ENCODE measurements at places on chromosomes 16 and 17.

DNA sequence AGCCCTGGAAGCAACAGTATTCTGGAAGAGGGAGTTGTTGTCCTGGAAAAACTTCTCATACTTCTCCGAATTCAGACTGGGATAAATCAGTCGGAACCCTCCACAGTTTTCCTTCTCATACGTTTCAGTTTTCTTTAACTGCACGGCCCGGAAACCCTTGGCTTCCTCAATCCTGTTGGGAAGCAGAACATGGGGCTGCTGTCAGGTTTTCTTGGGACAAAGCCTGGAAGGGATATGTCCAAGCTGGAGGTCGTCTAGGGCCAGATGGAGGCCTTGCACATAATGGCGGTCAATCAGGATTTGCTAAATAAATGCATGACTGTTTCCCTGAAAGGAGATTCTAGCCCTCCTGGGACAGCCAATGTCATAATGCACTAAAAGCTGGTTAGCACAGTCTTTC is 29.2 kb downstream of the TTLL6 start:
- DNase-seq, result no peak

GRCh38 chr17:18093616-18094408 is 6.1 kb downstream of the DRG2 start:
- peak; percentile 52 for DNase-seq

- DNase-seq, result no peak
Observed at GRCh38 chr17:50688245-50688644, 19.5 kb downstream of the ANKRD40 start.

GRCh38 chr16:11972128-11972527 is 4.4 kb upstream of the SNX29 start:
- DNase-seq, result peak; percentile 33

DNA sequence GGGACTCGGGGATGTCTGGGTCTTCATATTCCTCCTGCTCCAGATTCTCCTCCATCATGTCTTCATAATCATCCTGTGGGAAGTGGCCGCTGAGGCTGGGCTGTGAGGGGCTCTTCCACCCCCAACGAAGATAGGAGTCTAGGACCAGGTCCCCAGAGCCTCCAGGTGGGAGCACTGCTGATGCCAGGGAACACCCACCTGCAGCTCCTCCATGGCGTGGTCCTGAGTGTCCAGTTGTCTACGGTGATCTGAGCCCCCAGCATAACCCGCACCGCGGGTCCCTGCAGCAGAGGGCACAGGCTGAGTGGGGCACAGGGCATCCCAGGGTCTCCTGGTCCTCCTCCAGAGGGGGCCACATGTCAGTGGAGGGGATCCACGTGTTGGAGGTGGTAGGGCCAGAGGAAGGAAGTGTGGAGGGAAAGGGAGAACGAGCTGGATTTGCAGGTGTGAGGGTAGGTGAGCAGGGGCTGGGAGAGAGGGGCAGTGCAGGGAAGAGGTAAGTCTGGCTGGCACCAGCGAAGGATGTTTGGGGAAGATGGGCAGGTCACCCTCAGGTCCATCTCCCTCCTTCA is 5.2 kb downstream of the SLC4A1 start:
- no peak for DNase-seq

DNA sequence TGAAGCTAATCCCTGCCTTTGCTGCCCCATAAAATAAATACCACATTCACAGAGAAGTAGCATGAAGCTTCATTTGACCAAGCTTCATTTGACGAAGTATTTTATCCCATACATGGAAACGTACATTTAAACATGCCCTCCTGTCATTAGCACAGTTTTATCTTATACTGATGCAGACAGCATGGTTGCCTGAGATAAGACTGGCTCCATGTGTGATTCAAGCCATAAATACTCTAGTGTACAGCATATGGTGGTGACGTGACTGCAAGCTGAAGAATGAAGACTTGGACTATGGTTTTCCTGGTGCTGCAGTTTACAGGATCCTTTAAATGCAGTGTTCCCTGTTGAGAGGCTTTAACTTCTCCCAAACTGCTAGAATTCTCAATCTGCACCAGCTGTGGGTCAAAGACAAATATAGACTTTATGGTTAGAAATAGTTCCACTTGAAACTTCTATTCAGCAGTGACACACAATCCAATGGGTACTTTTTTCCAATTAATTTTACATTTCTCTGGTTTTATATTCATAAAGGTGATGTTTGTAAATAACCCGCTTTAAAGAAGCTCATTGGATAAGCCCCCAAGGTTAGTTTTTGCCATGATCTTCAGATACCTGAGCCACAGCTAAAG is 64.9 kb downstream of the CYB561 start:
- no peak for DNase-seq

DNA sequence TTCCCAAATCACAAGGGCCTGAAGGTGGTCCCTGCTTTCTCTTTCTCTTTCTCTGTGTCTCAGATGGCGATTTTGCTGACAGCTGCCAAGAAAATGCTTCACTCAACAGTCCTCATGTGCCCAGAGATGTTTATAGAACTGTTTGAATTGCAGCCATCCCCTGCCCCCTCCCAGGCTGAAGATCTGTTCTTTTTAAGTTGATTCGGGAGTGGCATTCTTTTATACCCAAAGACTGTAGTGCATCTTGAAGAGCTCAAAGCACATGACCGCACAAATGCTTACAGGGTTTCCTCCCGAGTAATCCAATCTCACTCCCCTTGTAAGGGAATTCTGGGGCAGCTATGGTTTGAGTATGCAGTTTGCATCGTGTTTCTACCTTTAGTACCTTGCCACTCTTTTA is 75.7 kb downstream of the SEC14L1 start:
- no peak for DNase-seq

GRCh38 chr16:85883813-85884212 is 15.1 kb upstream of the IRF8 start:
- DNase-seq, result no peak

DNA sequence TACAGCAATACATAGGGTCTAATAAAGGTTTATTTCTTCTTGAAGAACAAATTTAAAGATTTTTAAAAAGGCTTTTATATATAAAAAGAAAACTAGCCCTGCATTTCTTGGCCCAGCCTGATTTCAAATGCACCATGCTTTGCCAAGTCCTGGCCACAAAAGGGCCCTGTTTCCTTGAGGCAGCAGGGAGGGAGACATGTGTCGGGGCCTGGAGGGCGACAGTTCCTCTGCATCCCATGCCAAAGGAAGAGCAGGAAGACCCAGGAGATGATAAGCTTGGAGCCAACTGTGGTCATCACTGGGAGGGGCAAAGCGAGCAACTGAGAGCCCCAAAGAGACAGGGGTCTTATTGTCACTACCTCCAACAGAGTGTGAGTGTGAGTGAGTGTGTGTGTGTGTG is 571.5 kb upstream of the PSMD7 start:
- no peak for DNase-seq

- peak; percentile 63 for DNase-seq
Observed at GRCh38 chr17:17156511-17156910, 49.6 kb downstream of the PLD6 start.

GRCh38 chr17:30520436-30520835 is 43.2 kb downstream of the GOSR1 start:
- no peak for DNase-seq

DNA sequence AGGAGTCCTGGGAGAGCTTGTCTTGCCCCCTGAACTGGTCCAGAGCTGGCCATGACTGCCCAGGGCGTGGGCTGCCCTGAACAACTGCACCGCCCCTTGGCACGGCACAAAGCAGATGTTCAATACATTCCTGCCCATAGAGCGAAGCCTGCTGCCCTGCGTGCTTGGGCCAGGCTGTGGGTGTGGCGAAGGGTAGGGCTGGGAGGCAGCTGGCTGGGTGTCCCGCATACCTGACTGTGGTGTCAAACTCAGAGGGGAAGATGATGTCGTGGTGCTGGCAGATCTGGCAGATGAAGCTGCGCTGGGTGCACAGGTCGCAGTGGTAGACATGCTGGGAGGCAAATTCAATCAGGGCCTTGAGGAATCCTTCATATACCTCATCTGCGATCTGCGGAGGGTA is 124.2 kb upstream of the SMURF2 start:
- peak; percentile 89 for DNase-seq

DNA sequence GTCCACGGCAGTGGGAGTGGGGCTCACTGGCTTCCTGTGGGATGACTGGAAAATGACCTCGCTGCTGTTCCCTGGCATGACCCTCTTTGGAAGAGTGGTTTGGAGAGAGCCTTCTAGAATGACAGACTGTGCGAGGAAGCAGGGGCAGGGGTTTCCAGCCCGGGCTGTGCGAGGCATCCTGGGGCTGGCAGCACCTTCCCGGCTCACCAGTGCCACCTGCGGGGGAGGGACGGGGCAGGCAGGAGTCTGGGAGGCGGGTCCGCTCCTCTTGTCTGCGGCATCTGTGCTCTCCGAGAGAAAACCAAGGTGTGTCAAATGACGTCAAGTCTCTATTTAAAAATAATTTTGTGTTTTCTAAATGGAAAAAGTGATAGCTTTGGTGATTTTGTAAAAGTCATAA is 7.8 kb upstream of the RNF213 start:
- no peak for DNase-seq

- no peak for DNase-seq
Observed at GRCh38 chr16:85209526-85210121, 97.4 kb upstream of the CIBAR2 start.

DNA sequence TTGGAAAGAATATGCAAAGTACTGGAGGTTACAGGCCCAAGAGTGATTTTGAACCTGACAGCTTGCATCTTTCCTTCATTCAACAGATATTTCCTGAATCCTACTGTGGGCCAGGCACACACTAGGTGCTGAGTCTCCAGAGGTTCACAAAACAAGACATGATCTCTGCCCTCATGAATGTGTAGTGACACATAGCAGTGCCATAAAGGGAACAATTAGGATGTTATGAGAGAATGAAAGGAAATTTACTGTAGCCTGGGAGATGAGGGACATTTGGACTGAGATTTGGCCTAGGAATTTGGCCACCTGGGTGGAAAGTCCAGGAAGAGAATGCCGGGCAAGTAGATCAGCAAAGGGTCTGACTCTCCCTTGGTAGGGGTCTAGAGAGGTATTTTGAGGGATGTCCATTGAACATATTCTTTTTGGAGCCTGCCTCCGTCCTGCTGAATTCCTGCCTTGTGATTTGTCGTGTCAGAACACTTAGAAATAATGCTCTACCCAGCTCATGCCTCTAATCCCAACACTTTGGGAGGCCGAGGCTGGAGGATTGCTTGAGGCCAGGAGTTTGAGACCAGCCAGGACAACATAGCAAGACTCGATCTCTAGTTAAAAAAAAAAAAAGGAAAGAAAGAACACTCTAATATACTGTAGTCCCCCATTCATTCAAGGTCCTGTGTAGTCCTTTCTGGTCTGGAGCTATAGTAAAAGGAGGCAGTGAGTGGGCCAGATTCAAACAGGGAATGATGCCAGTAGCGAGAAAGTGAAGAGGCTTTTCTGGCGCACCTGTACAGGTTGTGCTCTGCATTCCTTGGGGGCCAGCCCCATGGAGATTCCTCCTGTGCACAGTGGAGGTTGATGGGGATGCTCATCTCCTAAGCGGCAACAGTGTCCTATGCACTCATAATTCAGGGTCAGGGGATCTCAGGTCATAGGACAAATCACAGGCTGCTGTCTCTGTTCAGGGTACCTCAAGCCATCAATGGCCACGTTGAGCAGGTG is 90.6 kb upstream of the CLEC18A start:
- DNase-seq, result no peak

DNA sequence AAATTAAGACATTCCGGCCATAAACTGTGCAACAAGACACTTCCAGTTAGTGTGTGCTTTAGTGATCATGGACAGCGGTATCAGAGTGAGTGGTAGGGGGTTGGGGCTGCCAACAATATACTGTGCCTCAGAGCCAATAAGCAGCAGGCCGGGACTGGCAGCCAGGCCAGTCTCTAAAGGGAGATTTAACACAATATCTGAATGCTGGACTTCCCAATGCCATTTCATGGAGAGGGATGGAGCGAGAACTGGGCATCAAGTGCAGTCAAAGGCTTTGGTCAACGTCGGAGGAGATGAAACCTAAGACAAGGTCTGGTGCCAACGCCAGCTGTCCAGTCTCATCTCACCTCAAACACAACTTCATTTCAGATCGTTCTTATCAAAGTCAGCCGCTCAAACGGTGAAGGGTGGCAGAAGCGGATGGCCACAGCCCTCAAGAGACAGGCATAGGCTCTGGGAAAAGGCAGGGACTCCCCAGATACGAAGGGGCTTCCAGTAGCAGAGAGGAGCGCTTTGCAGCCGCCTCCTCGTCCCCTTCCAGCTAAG is 935 bp downstream of the USP32 start:
- DNase-seq, result peak; percentile 55

DNA sequence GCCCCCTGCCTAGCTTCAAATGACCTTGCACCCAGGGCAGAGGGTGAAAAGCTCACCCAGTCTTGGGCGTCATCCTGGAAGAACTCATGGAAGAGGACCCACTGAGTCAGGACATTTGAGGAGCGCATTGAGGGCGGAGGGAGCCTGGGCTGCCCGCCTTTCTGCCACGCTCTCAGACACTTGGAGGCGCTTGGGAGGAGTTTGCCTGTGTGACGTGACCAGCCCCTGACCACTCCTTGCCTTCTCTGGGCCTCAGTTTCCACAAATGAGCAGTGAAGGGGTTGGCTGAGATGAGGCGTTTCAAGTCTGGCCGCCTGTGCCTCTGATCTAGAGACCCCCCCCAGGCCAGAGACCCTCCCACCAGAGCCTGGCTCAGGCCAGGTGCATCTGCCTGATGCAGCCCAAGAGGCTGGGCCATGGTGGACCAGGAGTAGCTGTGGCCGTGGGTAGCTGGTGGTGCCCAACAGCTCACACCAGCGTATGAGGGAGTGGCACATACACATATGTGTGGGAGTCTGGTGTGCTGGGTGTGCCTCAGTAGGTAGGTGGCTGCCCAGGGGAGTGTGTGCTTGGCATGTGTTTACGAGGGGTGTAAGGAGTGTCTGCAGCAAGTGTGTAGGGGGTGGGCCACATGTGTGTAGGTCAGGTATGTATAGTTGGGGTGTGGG is 80.2 kb upstream of the TOB1 start:
- DNase-seq, result no peak

- no peak for DNase-seq
Observed at GRCh38 chr16:11708421-11708820, 34.2 kb downstream of the TXNDC11 start.

GRCh38 chr16:14007450-14007849 is 63.7 kb upstream of the MRTFB start:
- no peak for DNase-seq

DNA sequence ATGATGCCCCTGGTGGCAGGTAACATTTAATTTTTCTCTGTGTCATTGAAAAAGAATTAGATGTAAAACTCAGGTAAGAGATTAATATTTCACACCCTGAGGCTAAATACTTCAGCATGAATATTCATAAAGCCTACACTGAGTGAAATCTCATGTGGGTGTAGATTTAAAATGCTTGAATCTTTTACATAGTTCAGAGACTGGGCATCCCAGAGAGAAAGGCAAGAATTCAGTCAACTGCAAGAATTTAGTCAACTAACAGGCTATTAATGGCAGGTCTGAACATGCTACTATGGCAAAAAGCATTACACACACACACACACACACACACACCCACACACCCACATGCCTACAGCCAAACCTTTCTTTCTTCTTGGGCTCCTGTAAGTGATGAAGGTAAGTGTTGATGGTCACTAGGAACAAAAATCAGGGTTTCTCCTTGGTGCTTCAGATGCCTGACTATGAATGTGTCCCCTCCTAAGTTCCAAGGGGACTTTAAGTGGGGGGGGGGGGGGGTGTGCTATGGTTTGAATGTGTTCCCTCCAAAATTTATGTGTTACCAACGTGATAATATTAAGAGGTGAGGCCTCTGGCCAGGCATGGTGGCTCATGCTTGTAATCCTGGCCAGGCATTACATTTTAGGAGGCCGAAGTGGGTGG is 63.7 kb upstream of the PSMD7 start:
- DNase-seq, result no peak

Data from MG63 (cell line).